Kidney epithelial cell (primary cell): ENCODE measurements at places on chromosomes 1 and 21.

DNA sequence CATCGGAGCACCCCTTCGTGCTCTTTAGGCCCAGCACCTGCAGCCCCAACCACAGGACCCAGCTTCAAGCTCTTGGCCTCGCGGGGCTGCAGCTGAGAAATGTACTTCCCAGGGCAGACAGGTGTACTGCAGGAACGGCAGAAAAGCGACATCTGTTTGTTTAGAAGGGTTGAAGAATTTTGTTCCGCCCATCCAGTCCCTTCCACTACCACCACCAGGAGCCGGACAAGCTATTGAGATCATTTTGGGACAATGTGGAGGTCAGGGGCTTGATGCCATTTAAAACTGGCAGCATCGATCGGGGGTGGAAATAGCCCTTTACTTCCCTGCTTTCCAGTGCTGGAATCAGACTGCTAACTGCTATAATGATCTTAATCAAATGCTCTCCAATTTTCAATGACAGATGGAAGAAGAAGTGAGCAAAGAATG lies 1.7 kb downstream of the SERTAD4 start:
- DNase-seq: no peak

DNA sequence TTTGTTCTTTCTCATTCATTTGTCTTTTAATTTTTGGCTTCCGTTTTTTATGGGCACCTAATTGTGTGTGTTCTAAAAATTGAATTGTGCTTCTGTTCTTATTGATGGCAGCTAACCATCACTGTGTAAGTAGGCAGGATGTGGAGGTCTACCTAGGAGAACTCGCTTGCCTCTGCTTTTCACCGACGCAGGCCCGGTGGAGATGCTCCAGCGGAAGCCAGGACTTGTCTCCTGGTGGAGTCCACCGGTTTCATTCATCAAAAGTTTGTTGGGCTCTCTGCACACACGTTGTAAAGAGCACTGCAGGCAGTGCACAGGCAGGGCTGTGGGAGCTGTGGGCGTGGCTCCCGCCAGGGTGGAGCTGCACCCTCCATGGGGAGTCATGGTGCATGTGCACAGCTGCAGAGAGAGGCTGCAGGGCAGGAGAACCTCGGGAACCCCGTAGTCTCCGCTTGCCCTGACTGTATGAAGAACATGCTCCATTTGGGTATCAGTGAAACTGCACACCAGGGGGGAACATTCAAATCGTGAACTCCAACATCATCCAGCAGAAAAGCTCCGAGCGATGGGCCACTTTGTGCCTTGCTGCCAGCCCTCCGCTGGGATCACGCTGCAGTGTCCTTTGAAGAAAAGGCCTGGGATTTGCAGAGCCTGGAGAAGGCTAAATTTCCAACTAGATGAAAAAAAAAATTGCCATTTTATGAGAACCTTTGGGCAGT lies 6.0 kb upstream of the C1orf174 start:
- no peak for DNase-seq

- DNase-seq: no peak
Measured at GRCh38 chr21:45040157-45040711, 34.1 kb upstream of the ADARB1 start.

- peak; percentile 51 for DNase-seq
Measured at GRCh38 chr1:172466795-172467407, 23.0 kb upstream of the PIGC start.

GRCh38 chr1:113388621-113389358 lies 1.5 kb upstream of the MAGI3 start:
- DNase-seq: no peak

- DNase-seq: no peak
Measured at GRCh38 chr1:208600456-208601190, 356.4 kb upstream of the PLXNA2 start.

DNA sequence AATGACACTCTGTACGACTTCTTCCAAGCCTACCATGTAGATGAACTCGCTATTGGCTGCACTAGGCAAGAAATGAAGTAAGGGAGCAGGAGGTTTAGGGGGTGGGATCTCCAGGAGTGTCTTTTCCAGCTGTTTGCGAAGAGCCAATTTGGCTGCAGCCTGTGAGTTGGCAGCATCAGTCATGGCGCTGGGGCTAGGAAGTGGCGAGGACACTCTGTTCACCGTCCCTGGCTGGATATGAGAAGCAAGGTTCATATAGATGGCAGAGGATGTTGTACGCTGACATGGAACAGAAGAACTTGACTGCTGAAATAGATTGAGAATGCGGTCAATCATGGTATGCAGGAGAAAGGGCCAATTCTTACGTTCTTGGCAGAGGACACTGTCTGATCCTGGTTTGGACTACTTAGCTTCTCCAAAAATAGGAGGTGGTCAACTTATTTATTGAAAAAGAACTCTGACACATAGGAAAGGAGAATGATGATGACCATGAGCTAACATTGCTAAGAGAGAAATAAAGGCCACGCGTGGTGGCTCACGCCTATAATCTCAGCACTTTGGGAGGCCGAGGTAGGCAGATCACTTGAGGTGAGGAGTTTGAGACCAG lies 41.2 kb downstream of the SLC27A3 start:
- no peak for DNase-seq

GRCh38 chr1:87977145-87977544 lies 648.5 kb downstream of the LMO4 start:
- DNase-seq: no peak

- DNase-seq: no peak
Measured at GRCh38 chr1:228935198-228935663, 200.0 kb downstream of the RHOU start.

DNA sequence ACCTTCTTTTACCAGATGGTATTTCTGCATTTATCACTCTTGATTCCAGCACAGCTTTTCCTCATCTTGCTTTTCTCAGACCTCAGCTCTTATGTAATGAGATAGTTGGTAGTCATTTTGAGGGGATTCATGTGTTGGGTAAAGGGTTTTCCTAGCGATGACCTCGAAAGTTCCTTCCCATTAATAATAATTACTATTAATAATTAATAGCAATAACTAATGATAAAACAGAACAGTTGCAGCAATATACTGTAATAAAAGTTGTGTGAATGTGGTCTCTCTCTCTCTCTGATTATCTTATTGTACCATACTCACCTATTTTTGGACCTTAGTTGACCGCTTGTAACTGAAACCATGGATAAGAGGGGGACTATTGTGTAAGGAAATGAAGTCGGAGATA lies 14.2 kb downstream of the CAMTA1 start:
- no peak for DNase-seq

DNA sequence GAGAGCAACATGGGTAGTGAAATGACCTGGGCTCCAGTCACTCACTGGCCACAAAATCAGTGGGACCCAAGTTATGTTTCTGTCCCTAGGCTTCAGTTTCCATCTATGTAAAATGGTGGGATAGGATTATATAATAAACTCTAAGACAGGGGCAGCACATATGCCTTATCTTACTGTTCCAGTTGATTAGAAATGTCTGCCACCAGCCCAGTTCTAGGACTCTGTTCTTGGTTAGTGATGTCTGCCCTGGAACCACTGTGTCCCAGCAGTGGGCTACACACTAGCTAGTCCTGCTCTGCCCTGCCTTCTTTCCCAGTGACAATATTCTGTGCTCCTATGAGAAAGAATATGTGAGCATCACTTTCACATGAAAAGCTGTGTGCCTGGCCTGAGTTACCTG lies 138.3 kb downstream of the PCNX2 start:
- no peak for DNase-seq

- no peak for DNase-seq
Measured at GRCh38 chr1:183262628-183263200, 76.7 kb downstream of the LAMC2 start.

GRCh38 chr1:19975423-19976193 lies 3.8 kb downstream of the PLA2G2A start:
- no peak for DNase-seq

DNA sequence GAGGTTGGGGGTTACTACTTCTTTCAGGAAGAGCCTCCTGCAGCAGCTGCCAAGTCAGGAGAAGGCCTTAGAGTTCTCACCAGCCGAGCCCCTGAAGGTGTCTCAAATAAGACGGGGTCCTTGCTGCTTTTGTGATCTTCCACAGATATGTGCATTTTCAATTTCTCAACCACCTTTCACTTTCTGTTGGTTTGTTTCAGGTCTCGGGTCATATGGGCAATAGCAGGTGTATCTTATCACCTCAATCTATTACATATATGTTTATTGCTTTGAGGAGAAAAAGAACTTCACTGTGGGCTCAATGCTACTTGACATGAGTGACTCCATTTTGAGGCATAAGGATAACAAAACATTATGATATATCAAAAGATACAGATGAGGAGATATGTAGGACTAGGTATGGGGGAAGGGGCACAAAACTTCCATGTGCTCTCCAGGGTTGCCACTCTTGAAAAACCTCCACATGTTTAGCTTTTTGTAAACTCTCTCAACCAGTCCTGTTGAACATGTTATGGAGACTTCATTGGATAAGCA lies 1171.4 kb upstream of the ADGRL2 start:
- DNase-seq: no peak

- no peak for DNase-seq
Measured at GRCh38 chr1:175922254-175922881, 179.0 kb upstream of the TNR start.

DNA sequence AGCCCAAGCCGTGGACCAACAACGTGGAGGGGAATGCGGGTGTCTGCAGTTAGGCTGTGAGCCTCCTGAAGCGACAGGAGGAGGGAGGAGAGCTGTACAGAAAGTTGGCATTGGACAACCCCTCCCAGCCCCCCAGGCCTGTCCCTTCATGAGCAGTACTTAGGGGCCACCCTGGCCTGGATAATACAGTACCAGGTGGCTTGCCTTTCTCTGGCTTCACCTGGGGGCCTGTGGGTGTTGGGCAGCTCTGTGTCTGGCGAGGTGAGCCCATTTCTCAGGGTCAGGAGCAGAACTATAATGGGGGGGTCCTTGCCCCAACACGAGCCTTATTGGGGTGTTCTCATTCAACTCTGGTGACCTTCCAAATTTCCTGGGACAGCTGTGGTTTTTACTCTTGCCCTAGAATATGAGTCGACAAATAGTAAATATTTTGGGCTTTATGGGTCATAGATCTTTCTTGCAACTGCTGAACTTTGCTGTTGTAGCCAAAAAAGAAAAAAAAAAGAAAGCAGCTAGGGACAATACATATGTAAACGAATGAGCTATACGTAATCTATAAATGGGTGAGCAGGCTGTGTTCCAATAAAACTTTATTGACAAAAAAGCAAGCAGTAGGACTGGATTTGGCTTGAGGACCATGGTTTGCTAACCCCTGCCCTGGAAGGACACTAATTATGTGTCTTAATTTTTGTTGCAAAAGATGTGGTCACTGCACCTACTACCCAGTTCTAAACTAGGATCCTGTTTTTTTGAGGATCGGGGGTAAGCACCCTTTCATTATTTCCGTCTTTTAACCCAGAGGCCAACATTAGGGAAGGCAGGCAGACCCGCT lies 11.4 kb downstream of the COQ8A start:
- no peak for DNase-seq

GRCh38 chr1:231188072-231188471 lies 26.2 kb downstream of the TRIM67 start:
- DNase-seq: no peak

GRCh38 chr1:245079021-245079609 lies 75.7 kb upstream of the KIF26B start:
- DNase-seq: no peak

- peak; percentile 2 for DNase-seq
Measured at GRCh38 chr1:85398391-85399064, 66.4 kb downstream of the DDAH1 start.

DNA sequence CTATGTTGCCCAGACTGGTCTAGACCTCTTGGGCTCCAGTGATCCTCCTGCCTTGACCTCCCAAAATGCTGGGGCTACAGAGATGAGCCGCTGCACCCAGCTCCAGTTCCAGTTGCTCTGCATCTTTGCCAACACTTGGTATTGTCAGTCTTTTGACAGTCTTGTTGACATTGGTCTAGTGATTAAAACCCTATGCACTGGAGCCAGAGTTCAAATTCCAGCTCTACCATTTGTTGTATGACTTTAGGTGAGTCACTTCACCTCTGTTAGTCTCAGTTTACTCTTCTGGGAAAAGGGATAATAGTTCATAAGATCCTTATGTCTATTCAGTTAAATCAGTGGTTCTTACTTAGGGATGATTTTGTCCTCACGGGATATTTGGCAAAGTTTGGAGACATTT lies 32.9 kb upstream of the MED18 start:
- no peak for DNase-seq

DNA sequence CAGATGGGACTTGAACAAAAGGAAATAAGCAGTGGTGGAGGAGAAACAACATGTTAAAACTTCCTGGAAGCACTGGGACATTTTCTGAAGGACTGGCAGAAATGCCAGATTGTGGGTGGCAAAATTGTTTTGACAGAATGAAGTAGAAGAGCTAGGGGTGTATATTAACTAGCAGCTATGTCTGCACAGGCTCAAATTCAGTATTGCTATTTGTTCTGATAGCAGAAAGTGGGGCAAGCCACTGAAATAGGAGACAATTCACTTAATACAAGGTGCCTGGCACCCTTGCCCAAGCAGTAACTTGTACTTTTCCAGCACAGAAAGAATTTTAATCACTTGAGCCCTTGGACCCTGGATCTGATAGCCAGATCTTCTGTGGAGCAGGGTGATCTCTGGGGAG lies 11.8 kb upstream of the PIGM start:
- no peak for DNase-seq

DNA sequence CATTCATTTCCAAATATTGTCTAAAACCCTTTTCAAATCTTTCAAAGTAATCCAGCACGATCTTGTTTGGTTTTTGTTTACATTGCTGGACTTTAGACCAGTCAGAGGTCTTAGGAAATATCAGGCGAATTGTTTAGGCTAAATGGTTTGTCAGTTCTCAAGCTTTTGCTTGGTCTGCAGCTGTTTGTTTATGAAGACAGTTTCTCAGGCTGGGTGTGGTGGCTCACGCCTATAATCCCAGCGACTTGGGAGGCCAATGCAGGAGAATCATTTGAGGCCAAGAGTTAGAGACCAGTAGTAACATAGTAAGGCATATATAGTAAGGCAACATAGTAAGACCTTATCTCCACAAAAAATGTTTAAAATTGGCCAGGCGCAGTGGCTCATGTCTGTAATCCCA lies 77.5 kb downstream of the DNTTIP2 start:
- no peak for DNase-seq

- DNase-seq: no peak
Measured at GRCh38 chr1:81562934-81563333, 237.8 kb upstream of the ADGRL2 start.
